NCI-H1105 (cell line): ENCODE measurements at places on chromosomes 4 and X.

GRCh38 chrX:1385253-1386223 lies 6.4 kb downstream of the SLC25A6 start:
- no peak for DNase-seq

- DNase-seq = no peak
Measured at GRCh38 chrX:1464041-1464970, 11.6 kb upstream of the ASMTL start.

DNA sequence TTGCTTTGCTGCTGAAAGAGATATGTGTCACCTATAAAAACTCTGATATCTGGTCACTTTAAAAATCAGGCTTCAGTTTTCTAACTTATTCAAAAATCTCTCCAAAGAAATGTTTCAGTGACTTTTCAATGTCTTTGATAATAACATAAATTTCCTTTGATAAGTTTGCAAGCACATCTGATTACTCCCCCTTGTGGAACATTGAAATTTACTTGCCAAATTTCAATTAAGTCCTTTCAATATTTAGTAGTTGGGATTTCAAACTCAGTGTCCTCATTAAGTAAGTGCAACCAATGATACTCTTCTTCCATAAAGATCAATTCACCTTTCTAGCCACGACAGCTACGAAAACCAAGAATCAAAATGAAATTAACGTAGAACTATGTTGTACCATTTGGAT lies 151.3 kb upstream of the FAM47C start:
- DNase-seq = no peak

DNA sequence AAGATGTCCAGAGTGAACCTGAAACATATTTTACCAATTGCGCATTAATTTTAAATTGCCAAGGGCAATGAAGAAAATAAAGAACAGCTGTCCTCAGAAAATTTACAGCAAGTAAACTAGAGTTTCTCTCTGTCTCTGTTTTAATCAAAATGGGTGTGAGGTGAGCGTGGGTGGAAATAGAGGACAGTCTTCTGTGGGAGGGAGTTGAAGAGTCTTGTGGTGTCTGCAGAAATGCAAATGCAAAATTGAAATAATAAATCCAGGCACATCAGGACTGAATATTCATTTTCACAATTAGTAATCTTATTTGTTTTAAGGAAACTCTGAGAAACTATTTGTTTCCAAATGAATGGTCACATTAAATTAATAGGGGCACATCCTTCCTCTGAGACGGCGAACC lies 192.0 kb downstream of the ARHGAP10 start:
- no peak for DNase-seq

DNA sequence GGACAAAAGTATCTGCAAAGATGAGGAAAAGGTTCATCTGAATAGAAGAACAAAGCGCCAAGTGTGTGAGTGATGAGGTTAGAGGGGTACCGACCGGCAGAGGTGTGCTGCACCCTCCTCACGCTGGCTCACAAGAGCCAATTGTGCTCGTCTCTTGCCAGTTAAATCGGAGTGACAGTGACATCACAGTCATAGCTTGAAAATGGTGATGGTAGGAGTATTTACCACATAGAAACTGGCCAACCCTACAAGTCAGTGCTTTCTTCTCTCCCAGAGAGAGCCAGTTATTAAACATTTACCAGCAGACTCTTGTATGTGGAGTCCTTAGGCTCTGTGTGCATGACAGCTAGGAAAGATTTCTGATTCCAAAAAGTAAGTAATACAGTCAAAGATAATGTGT lies 32.4 kb downstream of the CLDN22 start:
- DNase-seq = no peak

GRCh38 chr4:73860181-73860580 lies 7.1 kb downstream of the PF4V1 start:
- DNase-seq = no peak

GRCh38 chrX:43096830-43097229 lies 318.9 kb upstream of the PPP1R2C start:
- no peak for DNase-seq

GRCh38 chr4:22091906-22092305 lies 143.3 kb upstream of the KCNIP4 start:
- DNase-seq = no peak

DNA sequence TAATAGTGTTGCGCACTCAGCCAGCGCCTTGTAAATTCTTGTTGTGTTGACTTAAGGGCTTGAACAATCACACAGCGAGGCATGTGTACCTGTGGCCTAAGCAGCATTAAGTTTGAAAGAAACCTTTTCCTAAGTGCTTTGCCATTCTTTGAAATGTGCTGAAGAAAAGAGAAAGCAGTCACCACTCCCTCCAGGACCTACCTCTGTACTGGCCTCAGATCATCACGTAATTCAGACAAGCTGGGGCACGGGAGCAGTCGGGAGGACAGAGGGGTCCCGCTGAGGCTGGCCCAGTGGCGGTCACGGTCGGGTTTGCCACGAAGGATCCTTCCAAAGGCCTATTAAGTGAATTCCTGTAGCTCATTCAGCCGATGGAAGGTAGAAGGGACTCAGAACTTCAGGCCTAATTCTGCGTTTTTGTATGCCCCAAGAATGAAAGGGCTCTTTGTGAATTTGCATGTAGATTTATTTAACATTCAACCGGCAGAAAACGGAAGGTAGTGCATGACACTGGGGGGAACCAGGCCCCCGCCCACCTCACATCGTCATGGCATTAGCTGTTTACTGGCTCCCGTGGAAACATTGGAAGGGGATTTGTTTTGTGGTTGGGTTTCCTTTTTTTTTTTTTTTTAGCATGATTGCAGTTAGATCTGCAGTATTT lies 106.3 kb downstream of the TRAPPC11 start:
- no peak for DNase-seq
